ENCODE measurements at places on chromosomes 3 and 15.

- H3K27ac ChIP-seq = no peak overlapping the region
- DNase-seq = no peak
- H3K4me3 ChIP-seq = no peak overlapping the region
- no peaks in the 10 kb centered on the region for H3K36me3 ChIP-seq
- no peaks in the 10 kb centered on the region for H3K4me1 ChIP-seq
- no peaks in the 10 kb centered on the region for H3K27me3 ChIP-seq
These were observed 62.7 kb downstream of the EXOG start for GRCh38 chr3:38558864-38559263.

- no peaks in the 10 kb centered on the region for H3K27me3 ChIP-seq
- H3K4me1 ChIP-seq = peaks cover 17% of the 10 kb centered on the region
- no peak overlapping the region for H3K27ac ChIP-seq
These were observed 77.8 kb downstream of the PDZRN3 start for GRCh38 chr3:73546961-73547360.

DNA sequence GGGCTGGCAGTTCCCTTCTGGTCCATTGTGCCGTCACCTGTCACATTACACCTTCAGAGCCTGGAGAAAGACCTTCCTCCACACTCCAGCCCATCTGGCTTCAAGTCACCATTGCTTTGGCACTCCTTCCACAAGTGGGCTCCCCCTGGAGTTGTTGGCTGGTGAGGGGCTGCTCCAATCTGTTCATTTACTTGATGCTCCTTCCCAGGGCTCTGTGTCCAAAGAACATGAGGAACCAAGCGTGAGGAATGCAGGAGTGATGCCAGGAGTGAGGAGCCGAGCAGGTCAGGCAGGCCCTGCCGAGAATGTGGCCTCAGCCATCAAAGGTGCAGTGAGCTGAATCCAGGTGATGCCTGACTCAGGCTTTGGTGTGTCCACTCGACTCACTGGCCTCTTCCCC lies 57.2 kb downstream of the OXNAD1 start:
- H3K4me3 ChIP-seq = no peak overlapping the region
- no peak overlapping the region for H3K27ac ChIP-seq
- no peaks in the 10 kb centered on the region for H3K27me3 ChIP-seq
- peak; percentile 33 for DNase-seq
- H3K4me1 ChIP-seq = no peaks in the 10 kb centered on the region

- no peak overlapping the region for H3K4me3 ChIP-seq
- DNase-seq = peak; percentile 44
- H3K36me3 ChIP-seq = no peaks in the 10 kb centered on the region
- no peak overlapping the region for H3K27ac ChIP-seq
- peaks cover 2% of the 10 kb centered on the region for H3K4me1 ChIP-seq
These were observed 101.5 kb downstream of the SHQ1 start for GRCh38 chr3:72746430-72747411.

GRCh38 chr3:159789742-159790635 lies 198.6 kb upstream of the IL12A start:
- H3K27me3 ChIP-seq = no peaks in the 10 kb centered on the region
- no peak for DNase-seq
- no peak overlapping the region for H3K4me3 ChIP-seq
- H3K27ac ChIP-seq = peak overlapping the region; percentile 80

GRCh38 chr3:114274929-114275328 lies 18.9 kb upstream of the TIGIT start:
- no peak overlapping the region for H3K4me3 ChIP-seq
- H3K4me1 ChIP-seq = no peaks in the 10 kb centered on the region
- no peaks in the 10 kb centered on the region for H3K27me3 ChIP-seq
- no peak overlapping the region for H3K27ac ChIP-seq
- no peaks in the 10 kb centered on the region for H3K36me3 ChIP-seq

DNA sequence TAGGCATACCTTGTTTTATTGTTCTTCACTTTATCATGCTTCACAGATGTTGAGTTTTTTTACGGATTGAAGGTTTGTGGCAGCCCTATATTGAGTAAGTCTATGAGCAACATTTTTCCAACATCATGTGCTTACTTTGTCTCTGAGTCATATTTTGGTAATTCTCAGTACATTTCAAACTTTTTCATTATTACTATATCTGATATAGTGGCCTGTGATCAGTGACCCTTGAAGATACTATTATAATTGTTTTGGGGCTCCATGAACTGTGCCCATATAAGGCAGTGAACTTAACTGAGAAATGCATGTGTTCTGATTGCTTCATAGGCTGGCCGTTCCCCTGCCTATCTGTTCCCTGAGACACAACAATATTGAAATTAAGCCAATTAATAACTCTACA lies 42.8 kb upstream of the NSMCE3 start:
- H3K36me3 ChIP-seq = no peaks in the 10 kb centered on the region
- no peak overlapping the region for H3K4me3 ChIP-seq
- H3K27ac ChIP-seq = no peak overlapping the region
- DNase-seq = no peak
- no peaks in the 10 kb centered on the region for H3K27me3 ChIP-seq

- peak within 1 kb of the TSS; percentile 90 for H3K4me3 ChIP-seq
- peaks cover 6% of the 10 kb centered on the region for H3K4me1 ChIP-seq
- peak within 1 kb of the TSS; percentile 70 for H3K27ac ChIP-seq
- no peaks in the 10 kb centered on the region for H3K36me3 ChIP-seq
- DNase-seq = peak; percentile 83
- H3K27me3 ChIP-seq = no peaks in the 10 kb centered on the region
These were observed at the start of gene UBA3 for GRCh38 chr3:69080233-69080920. Gene UBA3, minus strand, starts transcription at chr3:69080365. Its CDS starts 12 bp downstream, at chr3:69080353.

GRCh38 chr15:89035150-89035549 lies 53.1 kb upstream of the ABHD2 start:
- no peak for DNase-seq
- H3K27ac ChIP-seq = no peak overlapping the region
- no peaks in the 10 kb centered on the region for H3K36me3 ChIP-seq
- no peaks in the 10 kb centered on the region for H3K27me3 ChIP-seq

- no peaks in the 10 kb centered on the region for H3K4me1 ChIP-seq
- no peak for DNase-seq
- no peak overlapping the region for H3K27ac ChIP-seq
- H3K36me3 ChIP-seq = no peaks in the 10 kb centered on the region
These were observed 800.3 kb downstream of the TUSC7 start for GRCh38 chr3:117509858-117510257.

GRCh38 chr3:56094170-56094569 lies 374.1 kb downstream of the ERC2 start:
- H3K4me1 ChIP-seq = no peaks in the 10 kb centered on the region
- H3K27ac ChIP-seq = no peak overlapping the region

DNA sequence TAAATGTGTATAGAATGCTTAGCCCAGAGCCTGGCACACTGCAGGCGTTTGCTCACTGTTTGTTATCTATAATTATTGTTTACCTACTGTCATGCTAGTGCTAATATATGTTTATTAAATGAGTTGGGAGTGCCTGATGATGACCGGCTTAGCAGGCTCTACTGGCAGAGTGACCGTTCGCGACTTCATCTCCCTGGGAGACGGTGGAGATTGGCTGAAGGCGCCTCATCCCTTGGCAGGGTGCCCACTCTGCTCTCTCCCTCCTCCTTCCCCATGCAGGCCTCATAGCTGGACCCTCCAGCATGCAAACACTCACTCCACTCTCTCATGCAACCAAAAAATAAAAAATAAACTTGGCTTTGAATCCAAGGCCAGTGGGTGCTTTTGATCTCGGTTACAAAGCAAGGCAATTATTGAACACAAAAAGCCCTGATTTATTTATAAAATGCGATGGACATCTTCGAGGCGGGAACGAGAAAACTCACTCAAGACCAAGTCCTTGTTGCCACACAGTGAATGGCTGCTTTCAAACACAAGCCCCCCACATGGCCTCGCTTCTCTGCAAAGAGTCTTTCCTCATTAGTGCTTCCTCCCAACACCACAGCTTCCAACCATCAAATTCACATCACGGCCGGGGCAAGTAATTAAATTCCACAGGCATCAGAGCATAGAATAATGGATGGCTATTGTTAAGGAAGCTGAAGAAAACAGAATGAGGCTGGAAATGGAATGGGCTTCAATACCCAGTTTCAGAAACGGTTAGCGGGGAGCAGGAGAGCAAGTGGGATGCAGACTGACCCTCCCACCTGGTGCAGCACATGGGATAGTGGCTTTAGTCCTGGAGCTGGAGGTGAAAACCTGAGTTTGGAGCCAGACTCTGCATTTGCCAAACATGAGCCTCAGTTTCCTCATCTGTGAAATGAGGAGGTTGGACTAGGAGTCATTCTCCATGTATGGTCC lies 135.7 kb upstream of the RAD18 start:
- H3K4me3 ChIP-seq = no peak overlapping the region
- H3K36me3 ChIP-seq = no peaks in the 10 kb centered on the region
- no peak for DNase-seq
- H3K4me1 ChIP-seq = peaks cover 16% of the 10 kb centered on the region
- H3K27ac ChIP-seq = no peak overlapping the region

DNA sequence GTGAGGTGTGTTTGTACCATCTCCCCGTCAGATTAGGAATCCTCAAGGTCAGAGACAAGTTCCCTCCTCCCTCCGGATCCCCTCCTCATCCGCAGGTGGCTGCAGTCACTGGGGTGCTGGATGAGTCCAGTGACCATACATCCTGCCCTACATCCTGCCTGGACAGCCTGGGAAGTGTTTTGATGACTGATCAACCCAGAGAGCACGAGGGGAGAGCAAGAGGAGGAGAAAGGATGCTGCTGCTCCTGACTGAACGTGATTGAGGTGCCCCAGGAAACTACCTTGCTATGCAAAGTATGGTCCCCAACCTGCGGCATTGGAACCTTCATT lies 65.1 kb downstream of the SLC12A8 start:
- H3K27me3 ChIP-seq = no peaks in the 10 kb centered on the region
- DNase-seq = no peak
- H3K4me1 ChIP-seq = peaks cover 15% of the 10 kb centered on the region
- H3K27ac ChIP-seq = no peak overlapping the region
- H3K36me3 ChIP-seq = no peaks in the 10 kb centered on the region

DNA sequence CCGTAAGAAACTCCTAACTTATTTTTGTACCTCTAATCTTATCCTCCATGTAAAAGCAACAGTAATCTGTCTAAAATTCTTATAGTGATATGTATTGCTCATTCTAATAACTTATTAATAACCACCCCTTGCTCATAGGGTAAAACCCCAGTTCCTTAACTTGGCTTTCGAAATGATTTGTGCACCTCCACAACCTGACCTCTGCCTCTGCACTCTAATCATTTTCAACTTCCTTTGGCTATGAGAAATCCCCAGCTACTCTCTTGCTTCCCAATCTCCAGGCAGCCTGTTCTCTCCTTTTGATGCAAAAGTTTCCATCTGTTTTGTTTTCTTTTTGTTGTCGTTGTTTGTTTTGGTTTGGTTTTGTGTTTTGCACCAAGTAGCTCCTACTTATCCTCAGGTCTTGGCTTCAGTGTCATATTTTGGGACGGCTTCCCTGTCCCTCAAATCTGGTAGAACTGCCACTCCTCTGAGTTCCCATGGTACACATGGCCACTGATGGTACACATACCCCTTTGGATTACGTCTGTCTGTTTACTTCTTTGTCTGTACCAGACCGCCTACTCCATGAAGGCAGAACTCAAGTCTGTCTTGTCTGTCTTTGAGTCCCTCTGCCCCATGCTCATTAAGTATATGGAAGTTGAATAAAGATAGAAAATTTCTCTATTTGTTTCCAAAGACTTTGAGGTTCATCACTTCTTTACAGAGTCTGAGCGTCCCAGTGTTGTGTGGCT lies 105.6 kb upstream of the TGFBR2 start:
- no peaks in the 10 kb centered on the region for H3K36me3 ChIP-seq
- DNase-seq = no peak
- no peaks in the 10 kb centered on the region for H3K27me3 ChIP-seq
- H3K27ac ChIP-seq = no peak overlapping the region
- no peak overlapping the region for H3K4me3 ChIP-seq
- H3K4me1 ChIP-seq = peaks cover 4% of the 10 kb centered on the region

DNA sequence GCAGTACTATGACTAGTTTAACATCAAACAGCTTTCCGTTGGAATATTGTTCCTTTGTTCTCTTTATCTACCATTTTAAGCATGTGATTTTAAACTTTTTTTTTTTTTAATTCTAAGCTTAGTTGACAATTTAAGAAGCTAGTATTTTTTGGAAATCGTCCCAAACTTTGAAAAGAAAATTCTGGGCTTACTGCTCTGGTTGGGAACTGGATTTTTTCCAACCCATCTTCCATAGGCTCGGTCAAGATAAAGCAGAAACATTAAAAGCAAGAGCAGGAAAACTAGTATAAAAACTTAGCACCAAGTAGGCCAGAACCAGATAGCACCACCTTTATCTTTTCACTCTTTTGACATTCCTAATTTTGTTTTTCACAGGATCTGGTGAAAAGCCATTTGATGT lies 49.9 kb downstream of the TSC22D2 start:
- H3K36me3 ChIP-seq = peaks cover 10% of the 10 kb centered on the region
- no peaks in the 10 kb centered on the region for H3K27me3 ChIP-seq

DNA sequence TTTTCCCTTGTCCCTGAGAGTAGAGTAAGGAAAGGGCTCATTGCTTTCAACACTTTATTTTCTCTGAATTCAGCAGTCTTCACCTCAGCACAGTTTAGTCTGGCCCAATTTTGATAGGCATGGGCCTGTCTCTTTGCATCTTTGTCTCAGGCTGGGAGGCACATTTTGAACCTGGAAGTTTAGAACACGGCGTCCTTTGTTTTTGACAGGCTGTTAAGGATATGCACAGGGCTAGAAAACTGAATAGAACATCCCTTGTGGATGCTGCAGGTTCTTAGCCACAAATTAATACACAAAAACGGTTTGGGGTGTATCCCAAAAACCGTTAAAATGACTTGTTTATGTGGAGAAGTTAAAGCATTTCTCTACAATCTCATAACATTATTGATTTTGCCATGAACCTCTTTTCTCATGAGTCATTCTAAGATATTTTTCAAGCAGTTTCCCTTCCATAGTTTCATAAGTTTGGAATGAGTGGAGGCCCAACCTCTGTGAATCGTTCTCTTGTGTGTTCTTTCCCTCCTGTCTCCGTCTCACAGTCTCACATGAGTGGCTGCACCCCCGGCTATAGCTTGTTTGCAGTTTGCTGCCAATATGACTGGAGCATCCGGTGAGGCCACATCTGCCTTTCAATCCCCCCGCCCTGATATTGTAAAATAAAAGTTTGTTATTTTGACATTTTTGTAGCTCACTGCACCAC lies 192.9 kb upstream of the EIF1B start:
- no peaks in the 10 kb centered on the region for H3K36me3 ChIP-seq
- no peak overlapping the region for H3K4me3 ChIP-seq
- no peak overlapping the region for H3K27ac ChIP-seq
- peak; percentile 44 for DNase-seq
- H3K27me3 ChIP-seq = no peaks in the 10 kb centered on the region

Data from trophoblast cell (in vitro differentiated cells and primary cell).